ENCODE measurements at places on chromosomes 3 and 15. TPM values are rescaled to one million over a fixed set of nuclear protein-coding genes. Genes with fewer than 3 reads are reported as not detected.

ZBTB20 gene
- 7.8 TPM for polyA plus RNA-seq

ETFA gene
- 64.6 TPM for polyA plus RNA-seq

EPHA3 gene
- 1.1 TPM for polyA plus RNA-seq

LEO1 gene
- 11.2 TPM for polyA plus RNA-seq

ST8SIA2 gene
- polyA plus RNA-seq, result not detected

GXYLT2 gene
- polyA plus RNA-seq, result 17.5 TPM

CACNA2D3 gene
- polyA plus RNA-seq, result 0.08 TPM

PEAK1 gene
- 4.9 TPM for polyA plus RNA-seq

AMOTL2 gene
- polyA plus RNA-seq, result 45.0 TPM

LCTL gene
- polyA plus RNA-seq, result not detected

GP5 gene
- polyA plus RNA-seq, result 0.05 TPM

REC114 gene
- not detected for polyA plus RNA-seq

AHSG gene
- 0.06 TPM for polyA plus RNA-seq

VEPH1 gene
- polyA plus RNA-seq, result 5.3 TPM

SLC38A3 gene
- polyA plus RNA-seq, result not detected

GABRG3 gene
- polyA plus RNA-seq, result not detected

NMB gene
- polyA plus RNA-seq, result 11.6 TPM

GOLGA6D gene
- not detected for polyA plus RNA-seq

SCN5A gene
- 0.07 TPM for polyA plus RNA-seq

GALNT15 gene
- polyA plus RNA-seq, result 60.7 TPM

PLA1A gene
- 1.0 TPM for polyA plus RNA-seq

POPDC2 gene
- polyA plus RNA-seq, result 4.5 TPM

IGSF11 gene
- polyA plus RNA-seq, result 1.2 TPM

Data from adipose tissue (tissue), 3 donors.